Stimulated activated CD4-positive, alpha-beta T cell treated with anti-CD3 and anti-CD28 coated beads, Interleukin-15, amount 100 ng/mL, for 1 hour (primary cell): ENCODE measurements at places on chromosomes 12 and 14.

GRCh38 chr12:6646276-6647082, 753 bp downstream of the ACRBP start:
- no peak for DNase-seq

GRCh38 chr12:53431187-53431586, 7.5 kb downstream of the AMHR2 start:
- DNase-seq = no peak

GRCh38 chr14:101603096-101603495, 41.8 kb downstream of the DIO3 start:
- DNase-seq = no peak

DNA sequence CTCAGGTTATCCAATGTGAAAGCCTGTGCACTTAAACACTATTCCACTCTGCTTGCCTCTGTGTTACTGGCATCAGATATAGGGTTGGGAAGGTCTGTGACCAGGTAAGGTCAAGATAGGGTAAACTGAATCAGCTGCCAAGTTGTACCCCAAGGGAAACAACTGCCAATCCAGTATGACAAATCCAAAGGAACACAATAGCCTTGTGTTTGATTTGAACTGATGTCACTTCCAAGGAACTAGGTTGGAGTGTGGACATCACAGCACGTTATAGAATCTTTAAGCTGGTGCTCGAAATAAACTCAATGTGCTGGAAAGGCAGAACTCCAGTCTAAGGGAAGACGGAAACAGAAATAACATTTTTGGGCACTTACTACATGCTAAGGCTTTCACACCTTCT, 223.4 kb upstream of the BTG1 start:
- DNase-seq = no peak

DNA sequence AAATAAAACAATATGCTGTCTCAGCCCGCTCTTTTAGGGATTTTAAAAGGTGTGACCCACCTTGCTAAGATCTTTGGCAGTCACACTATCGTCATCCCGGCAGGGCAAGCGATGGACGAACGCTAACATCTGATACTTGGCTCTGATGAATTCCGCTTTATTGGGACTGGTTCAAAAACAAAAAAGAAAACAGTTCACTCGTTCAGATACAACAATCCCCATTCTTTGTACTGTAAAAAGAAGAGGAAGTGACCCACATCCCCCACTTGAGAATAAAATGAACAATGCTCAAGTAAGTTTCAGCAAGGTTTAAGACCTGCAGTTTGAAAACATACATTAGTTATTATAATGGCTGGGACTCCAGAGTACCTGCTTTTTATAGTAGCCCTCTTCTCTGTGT, 7.3 kb downstream of the GIT2 start:
- DNase-seq = no peak

DNA sequence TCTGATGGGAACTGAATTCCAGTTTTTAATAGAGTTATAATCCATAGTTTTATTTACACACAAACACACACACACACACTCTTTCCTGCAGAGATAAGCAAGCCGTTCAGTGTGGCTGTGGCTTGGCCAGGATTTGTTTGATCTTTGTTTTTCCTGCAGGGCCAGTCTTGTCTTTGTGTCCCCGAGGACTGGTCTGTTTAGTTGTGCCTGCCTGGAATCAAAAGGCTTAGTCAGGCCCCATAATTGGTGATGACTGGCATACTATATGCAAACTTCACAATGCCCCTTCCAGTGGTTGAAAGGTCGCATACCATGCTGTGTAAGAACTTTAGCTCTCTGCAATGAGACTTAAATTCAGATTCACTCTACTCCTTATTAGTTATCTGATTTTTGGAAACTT, 26.0 kb downstream of the WBP11 start:
- no peak for DNase-seq
